Thymus (tissue), 14 donors: ENCODE measurements at places on chromosomes 11 and 22. TPM values are rescaled to one million over a fixed set of nuclear protein-coding genes. Genes with fewer than 3 reads are reported as not detected.

GRCh38 chr11:70882716-70883085 is 369.7 kb downstream of the SHANK2 start:
- H3K4me1 ChIP-seq = no peaks in the 10 kb centered on the region
- H3K27me3 ChIP-seq = no peaks in the 10 kb centered on the region
- no peak for DNase-seq
- no peak overlapping the region for H3K4me3 ChIP-seq

- H3K4me3 ChIP-seq = no peak overlapping the region
- no peaks in the 10 kb centered on the region for H3K36me3 ChIP-seq
- no peaks in the 10 kb centered on the region for H3K4me1 ChIP-seq
- no peak for DNase-seq
- no peaks in the 10 kb centered on the region for H3K27me3 ChIP-seq
- H3K27ac ChIP-seq = no peak overlapping the region
Observed at GRCh38 chr11:17780668-17781067, 46.1 kb downstream of the KCNC1 start.

GRCh38 chr11:39960206-39960605 is 1499.2 kb downstream of the LRRC4C start:
- no peak for DNase-seq
- no peaks in the 10 kb centered on the region for H3K4me1 ChIP-seq
- no peaks in the 10 kb centered on the region for H3K36me3 ChIP-seq
- no peaks in the 10 kb centered on the region for H3K27me3 ChIP-seq
- no peak overlapping the region for H3K4me3 ChIP-seq

DNA sequence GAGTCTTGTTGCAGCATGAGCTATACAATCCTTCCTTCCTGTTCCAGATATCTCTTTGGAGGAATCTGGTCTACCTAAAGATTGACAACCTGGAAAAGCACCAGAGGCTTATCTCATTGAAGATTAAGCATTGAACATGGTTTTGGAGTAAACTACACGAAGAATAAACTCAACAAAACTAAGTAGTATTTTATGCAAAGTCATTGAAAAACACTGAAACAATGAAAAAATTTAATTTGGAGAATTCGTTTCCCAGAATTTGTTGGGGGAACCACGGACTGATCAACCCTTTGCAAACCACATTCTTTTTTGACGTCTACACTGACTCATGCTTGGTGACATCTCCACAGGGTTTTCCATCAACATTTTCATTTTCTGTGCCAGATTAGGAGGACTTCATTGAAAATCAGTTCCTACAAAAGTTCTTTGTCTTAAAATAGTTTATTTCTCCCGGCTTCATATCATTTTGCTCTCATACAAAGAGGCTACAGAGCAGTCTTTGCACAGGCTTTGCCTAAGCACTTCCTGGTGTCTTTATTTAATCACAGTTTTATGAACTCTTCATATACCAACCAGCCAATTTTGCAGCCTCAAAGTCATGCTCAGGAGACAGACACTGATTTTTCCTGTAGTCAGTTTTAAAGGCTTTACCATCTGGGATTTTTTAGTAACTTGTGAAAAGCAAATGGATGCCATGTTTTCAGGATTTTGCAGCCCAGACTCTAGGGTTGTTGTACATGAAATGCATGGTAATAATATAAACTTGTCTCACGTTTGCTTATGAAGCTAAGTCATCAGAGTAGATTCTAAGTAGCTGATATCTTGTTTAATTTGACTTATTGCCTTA is 186.3 kb downstream of the C11orf91 start:
- no peaks in the 10 kb centered on the region for H3K36me3 ChIP-seq
- H3K4me1 ChIP-seq = no peaks in the 10 kb centered on the region

The FOLR3 gene
- polyA plus RNA-seq = 0.82 TPM

The LRRC75B gene
- 7.7 TPM for polyA plus RNA-seq

The SCGB1D2 gene
- polyA plus RNA-seq = 6.2 TPM
